HCT116 (cell line): ENCODE measurements at places on chromosomes 4 and X.

- no peaks in the 10 kb centered on the region for H3K36me3 ChIP-seq
- DNase-seq, result no peak
- no peak overlapping the region for H3K27ac ChIP-seq
- no peaks in the 10 kb centered on the region for H3K4me1 ChIP-seq
- H3K4me3 ChIP-seq, result no peak overlapping the region
These were observed 67.9 kb upstream of the SOX3 start for GRCh38 chrX:140572724-140573123.

GRCh38 chr4:128220286-128221235 is 67.1 kb downstream of the PGRMC2 start:
- H3K4me3 ChIP-seq, result no peak overlapping the region
- no peaks in the 10 kb centered on the region for H3K27me3 ChIP-seq
- H3K36me3 ChIP-seq, result no peaks in the 10 kb centered on the region
- DNase-seq, result peak; percentile 36

GRCh38 chrX:124211312-124211942 is 121.0 kb upstream of the TEX13D start:
- no peak overlapping the region for H3K4me3 ChIP-seq
- H3K27me3 ChIP-seq, result no peaks in the 10 kb centered on the region
- peak; percentile 8 for DNase-seq
- H3K4me1 ChIP-seq, result no peaks in the 10 kb centered on the region
- H3K36me3 ChIP-seq, result no peaks in the 10 kb centered on the region

- H3K27ac ChIP-seq, result no peak overlapping the region
- H3K27me3 ChIP-seq, result no peaks in the 10 kb centered on the region
- H3K4me3 ChIP-seq, result no peak overlapping the region
- no peaks in the 10 kb centered on the region for H3K4me1 ChIP-seq
- H3K36me3 ChIP-seq, result no peaks in the 10 kb centered on the region
These were observed 3.4 kb downstream of the RHOH start for GRCh38 chr4:40199999-40200874.

DNA sequence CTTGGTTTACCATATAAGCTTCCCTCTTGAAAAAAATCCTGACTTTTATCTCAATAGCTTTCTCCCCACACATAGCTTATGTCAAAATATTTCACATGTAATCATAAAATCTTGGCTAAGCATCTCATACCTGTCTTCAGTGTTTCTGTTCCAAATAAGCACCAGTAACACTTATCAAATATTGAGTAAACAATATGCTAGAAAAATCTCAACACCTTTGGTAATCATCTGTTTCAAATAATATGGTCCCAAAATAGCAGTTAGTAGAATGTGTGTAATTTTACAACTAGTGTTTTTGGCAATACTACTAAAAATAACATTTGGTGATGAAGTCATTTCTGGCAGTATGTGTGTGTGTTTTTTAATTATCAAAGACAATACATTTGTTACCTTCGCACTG is 2138.2 kb downstream of the PCDH7 start:
- no peak overlapping the region for H3K27ac ChIP-seq
- H3K4me3 ChIP-seq, result no peak overlapping the region
- no peaks in the 10 kb centered on the region for H3K4me1 ChIP-seq
- DNase-seq, result no peak
- no peaks in the 10 kb centered on the region for H3K36me3 ChIP-seq

DNA sequence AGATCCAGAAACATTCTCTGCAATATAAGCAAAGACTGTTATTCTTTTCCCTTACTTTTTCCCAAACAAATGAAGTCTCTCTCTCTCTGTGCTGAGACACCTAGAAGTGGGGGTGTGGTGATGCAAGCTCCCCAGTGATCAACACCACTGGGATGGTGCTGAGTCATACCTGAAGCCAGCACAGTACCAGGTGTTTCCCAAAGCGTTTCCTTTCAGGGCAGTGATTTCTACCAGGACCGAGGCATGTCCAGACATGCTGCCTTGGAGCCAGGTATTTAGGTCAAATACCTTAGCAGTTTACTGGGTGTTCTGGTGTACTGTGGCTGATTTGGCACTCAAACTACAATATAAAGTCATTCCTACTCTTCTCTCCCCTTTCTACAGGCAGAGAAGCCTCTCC is 726.5 kb downstream of the FAM133A start:
- H3K4me3 ChIP-seq, result no peak overlapping the region
- no peaks in the 10 kb centered on the region for H3K4me1 ChIP-seq
- no peak overlapping the region for H3K27ac ChIP-seq
- no peaks in the 10 kb centered on the region for H3K27me3 ChIP-seq

DNA sequence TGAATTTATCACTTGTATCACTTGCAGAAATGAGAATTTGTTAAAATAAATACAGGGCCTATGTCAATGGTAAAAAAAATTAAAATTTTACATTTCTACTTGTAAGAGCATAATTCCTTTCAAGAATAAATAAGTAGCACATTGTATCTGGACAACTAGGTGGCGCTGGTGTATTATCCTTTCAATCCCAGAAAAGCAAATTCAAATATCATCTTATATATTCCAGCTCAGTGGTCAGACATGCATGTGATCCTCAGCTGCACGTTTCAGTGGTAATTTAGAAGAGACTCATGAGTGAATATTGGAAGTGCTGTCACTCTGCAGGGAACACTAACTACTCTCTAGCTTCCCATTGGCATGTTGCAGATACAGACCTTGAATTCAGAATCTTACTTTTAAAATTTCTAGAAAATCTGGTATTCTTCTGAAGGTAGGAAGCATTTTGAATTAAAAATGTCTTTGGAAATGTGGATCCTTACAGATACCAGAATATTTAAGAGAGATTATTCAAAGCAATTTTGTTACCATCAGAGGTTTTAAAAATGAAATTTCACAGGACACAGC is 1414.7 kb upstream of the TENM3 start:
- peak; percentile 69 for DNase-seq
- no peaks in the 10 kb centered on the region; the same call in 1 of the 2 replicates for H3K4me1 ChIP-seq
- no peaks in the 10 kb centered on the region for H3K36me3 ChIP-seq
- H3K27ac ChIP-seq, result no peak overlapping the region

- no peaks in the 10 kb centered on the region for H3K27me3 ChIP-seq
- H3K4me3 ChIP-seq, result no peak overlapping the region
- DNase-seq, result no peak
- no peaks in the 10 kb centered on the region for H3K4me1 ChIP-seq
These were observed 156.3 kb downstream of the BCOR start for GRCh38 chrX:39941332-39941920.

DNA sequence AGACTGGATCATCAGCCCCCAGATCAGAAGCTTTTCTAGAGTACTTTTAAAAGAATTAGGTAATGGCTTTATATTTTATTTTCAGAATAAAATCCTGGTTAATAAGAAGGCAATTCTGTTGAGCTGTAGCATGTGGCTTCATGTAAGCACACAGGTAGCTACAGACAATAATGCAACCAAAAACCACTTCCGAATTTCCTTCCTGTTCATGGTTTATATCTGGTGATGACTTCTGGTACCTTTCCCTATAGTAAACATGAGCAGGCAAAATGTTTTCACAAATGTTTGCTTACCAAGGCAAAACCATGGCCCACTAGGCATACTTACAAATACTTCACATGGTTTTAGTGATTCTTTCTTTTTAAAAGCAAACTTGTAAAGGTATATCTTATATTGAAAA is 144.6 kb downstream of the CDS1 start:
- H3K27ac ChIP-seq, result no peak overlapping the region
- no peaks in the 10 kb centered on the region for H3K4me1 ChIP-seq

DNA sequence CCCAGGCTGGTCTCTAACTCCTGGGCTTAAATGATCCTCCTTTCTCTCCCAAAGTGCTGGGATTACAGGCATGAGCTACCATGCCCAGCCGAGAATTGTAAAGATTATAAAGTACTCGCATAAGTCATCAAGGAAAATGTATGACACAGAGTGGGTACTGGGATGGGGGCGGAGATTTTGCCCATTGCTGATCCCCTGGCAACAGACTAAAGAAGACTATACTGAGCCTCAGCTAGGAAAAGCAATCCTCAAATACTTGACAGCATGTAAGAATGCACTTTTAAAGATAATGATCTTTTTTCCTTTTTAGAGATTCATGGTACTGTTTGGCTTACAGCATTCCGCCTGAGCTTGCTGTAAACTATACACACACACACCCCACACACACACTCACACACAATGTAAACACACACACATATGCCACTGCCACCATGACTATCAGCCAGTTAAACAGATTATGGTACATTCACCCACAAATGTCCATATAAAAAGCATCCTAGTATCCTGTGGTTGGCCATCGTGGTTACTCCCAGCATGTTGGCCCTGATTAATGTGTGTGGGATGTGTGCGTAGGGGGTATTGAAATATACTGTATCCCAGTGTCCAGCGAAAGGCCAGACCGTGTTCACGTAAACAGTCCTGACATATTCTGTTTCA is 113.0 kb downstream of the AMELX start:
- no peaks in the 10 kb centered on the region for H3K27me3 ChIP-seq
- H3K27ac ChIP-seq, result no peak overlapping the region
- no peak overlapping the region for H3K4me3 ChIP-seq
- H3K4me1 ChIP-seq, result no peaks in the 10 kb centered on the region

GRCh38 chr4:94365304-94365703 is 22.7 kb upstream of the HPGDS start:
- no peaks in the 10 kb centered on the region for H3K4me1 ChIP-seq
- H3K27ac ChIP-seq, result no peak overlapping the region
- no peaks in the 10 kb centered on the region for H3K27me3 ChIP-seq
- DNase-seq, result no peak

GRCh38 chr4:41281038-41281634 is 24.4 kb downstream of the UCHL1 start:
- H3K4me3 ChIP-seq, result no peak overlapping the region
- no peaks in the 10 kb centered on the region for H3K36me3 ChIP-seq
- H3K27me3 ChIP-seq, result no peaks in the 10 kb centered on the region
- H3K4me1 ChIP-seq, result no peaks in the 10 kb centered on the region

- H3K4me3 ChIP-seq, result no peak overlapping the region
- H3K27me3 ChIP-seq, result no peaks in the 10 kb centered on the region
- H3K4me1 ChIP-seq, result no peaks in the 10 kb centered on the region; the same call in 1 of the 2 replicates
These were observed 12.1 kb downstream of the APLN start for GRCh38 chrX:129642641-129643040.

DNA sequence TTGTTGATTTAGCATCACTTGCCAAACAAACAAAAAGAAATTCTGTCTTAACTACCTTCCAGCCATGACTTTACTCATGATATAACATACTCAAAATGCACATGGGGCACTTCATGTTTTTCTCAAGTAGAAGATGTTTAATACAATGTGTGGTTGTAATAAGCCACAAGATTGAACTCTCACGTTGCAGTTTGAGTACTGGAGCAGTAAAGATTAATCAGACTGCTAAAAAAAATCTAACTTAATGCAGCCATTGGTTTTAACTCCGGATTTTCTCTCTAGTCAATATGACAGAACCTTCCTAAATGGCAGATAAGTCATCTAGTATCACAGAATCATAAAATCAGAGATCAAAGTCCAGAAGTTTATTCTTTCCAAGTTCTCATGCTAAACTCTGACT is 117.9 kb downstream of the SH3KBP1 start:
- no peak for DNase-seq
- H3K36me3 ChIP-seq, result no peaks in the 10 kb centered on the region
- no peaks in the 10 kb centered on the region for H3K27me3 ChIP-seq
- no peaks in the 10 kb centered on the region for H3K4me1 ChIP-seq
- no peak overlapping the region for H3K4me3 ChIP-seq

GRCh38 chr4:14157262-14157661 is 529.7 kb upstream of the BOD1L1 start:
- H3K27me3 ChIP-seq, result no peaks in the 10 kb centered on the region
- H3K36me3 ChIP-seq, result no peaks in the 10 kb centered on the region
- H3K4me3 ChIP-seq, result no peak overlapping the region
- H3K4me1 ChIP-seq, result no peaks in the 10 kb centered on the region
- no peak overlapping the region for H3K27ac ChIP-seq
- no peak for DNase-seq

DNA sequence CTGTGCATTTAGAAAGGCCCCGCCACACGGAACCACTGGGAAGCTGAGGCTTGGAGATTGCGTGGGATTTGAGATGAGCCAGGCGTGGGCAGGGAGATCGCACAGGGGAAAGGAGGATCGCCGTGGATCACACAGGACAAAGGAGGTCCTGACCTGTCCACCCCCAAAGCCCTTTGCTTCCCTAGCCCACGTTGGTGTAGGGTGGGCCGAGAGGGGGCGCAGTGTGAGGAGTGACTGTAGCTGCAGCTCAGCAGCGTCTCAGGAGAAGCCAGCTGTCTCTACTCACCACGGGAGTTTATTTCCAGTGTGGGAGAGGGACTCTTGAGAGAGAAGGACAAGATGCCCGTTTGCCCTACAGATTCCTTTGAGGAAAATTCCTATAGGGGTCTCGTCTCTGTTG is 62.1 kb downstream of the TBL1X start:
- H3K36me3 ChIP-seq, result no peaks in the 10 kb centered on the region
- no peak overlapping the region for H3K27ac ChIP-seq
- no peak for DNase-seq
- H3K4me1 ChIP-seq, result peaks cover 2% of the 10 kb centered on the region; the same call in 1 of the 2 replicates
- no peaks in the 10 kb centered on the region for H3K27me3 ChIP-seq
- H3K4me3 ChIP-seq, result no peak overlapping the region
